ENCODE measurements at places on chromosomes 6 and 20.

DNA sequence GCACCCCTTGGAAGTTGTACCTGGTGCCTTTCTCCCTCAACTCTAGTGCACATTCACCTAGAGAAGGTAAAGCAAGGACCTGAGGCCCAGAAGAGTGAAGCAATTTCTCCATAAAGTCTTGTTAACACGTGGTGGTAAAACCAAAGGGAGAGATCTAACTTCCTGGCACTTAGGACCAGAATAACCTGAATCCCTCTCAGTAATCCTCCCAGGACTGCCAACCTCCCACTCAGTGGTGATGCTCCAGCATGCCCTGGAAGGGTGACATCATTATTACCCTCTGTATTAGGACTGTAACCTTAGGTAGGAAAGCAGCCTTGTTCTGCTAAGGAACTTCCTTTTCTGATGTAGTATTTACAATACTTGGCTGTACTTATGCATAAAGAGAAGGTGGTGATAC, 330.6 kb upstream of the MARCKS start:
- no peak for DNase-seq

- DNase-seq = no peak
These were observed 641 bp downstream of the DBNDD2 start for GRCh38 chr20:45408646-45409213.

- no peak for DNase-seq
These were observed 13.1 kb upstream of the TCP11 start for GRCh38 chr6:35154262-35154661.

DNA sequence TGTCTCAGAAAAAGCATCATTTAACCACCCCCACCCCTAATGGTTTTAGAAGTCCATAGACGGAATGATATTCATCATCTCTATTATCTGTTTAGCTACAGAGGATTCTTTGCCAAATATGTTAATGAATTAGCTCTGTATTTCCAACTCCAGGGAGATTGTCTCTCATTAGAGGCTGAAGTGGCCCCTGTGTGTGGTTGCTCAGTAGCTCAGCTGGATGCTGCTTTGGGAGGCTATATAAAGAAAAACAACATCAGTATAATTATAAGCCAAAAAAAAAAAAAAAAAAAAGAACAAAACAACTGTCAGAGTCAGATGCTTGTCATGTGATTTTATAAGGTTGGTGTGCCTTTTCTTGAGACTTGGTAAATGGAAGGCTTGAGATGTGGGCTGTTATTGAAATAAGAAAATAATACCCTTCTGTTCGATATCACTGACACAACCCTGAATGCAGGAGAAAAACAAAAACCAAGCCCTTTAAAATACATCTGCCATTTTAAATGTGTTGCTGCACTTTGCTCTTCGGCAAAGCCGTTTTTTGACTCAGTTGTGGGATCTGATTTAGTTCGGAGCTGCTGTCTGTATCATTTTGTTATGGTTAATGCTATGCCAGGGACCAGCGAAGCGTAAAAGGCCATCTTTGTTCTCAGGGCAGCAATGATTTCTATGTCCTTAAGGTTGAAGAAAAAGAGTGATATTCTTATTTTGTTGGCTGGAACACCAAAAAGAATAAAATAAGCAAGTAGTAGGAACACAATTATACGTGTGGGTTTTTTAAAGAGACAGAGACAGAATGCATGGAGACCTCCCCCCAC, 422.6 kb downstream of the QKI start:
- DNase-seq = no peak

DNA sequence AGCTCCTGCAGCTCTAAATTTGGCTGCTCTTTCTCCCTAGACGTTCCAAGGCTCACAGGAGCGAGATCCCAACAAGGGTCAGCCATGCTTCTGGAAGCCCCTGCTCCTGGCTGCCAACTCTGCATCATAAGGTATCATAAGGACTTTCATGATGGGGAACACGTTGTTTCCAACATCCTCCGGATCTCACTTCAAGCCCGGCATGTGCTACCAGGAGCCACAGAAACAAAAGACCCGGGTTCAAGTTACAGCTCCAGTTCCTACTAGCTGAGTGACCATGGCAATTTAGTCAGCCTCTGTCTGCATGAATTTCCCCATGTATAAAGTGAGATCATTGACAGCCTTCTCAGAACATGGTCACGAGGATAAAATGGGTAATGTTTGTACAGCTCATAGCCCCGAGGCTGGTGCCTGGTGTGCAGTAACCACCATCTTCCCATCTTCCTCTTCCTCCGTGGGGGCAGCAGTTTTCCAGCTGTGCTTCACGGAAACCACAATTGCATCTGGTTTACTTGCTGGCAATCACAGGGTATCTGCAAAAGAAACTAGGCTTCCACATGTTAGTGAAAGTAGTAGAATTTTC, 209.0 kb upstream of the ECI2 start:
- DNase-seq = no peak

- DNase-seq = no peak
These were observed 70.1 kb downstream of the RNF144B start for GRCh38 chr6:18457065-18457737.

DNA sequence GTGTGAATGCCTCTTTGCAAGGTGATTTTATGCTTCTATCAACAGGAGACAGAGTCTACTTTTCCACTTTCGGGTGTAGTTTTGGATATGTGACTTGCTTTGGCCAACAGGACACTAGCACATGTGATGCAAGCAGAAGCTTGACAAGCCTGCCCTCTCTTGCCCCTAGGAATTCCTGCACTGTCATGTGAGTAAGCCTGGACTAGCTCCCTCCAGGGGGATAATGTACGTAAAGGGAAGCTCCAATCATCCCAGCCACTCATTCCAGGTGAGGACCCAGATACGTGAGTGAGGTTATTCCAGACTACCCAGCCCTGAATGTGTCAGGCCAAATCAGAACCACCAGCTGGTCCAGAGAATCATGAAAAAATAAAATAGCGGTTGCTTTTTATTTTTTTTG, 33.3 kb downstream of the BEND3 start:
- no peak for DNase-seq

DNA sequence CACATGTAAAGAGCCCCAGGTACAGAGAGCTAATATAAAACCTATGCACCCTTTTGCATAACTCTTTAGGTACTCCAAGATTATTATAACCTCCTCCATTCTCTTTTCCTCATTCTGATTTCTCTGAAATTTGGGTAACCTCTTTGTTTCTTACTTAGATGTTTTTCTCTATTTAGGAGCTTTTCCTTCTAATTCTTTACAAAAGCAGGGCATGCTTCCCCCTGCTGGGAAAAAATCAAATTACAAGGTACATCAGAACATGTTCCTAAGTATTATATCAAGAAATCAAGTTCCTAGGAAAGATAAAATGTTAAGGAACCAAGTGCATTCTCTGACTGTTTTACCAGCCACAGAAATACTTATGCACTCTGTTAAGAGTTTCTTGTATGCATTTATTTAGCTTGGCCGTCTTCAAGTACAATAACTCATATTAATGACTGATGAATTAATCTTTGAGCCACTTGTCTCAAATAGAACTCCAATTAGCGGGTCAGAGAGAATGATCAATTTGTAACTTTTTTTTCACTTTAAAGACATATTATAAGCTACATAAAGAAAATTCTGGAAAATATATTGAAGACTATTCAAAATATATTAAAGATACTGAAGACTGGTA, 2.1 kb downstream of the KHDRBS2 start:
- no peak for DNase-seq

- DNase-seq = no peak
These were observed 898.9 kb upstream of the ADGRB3 start for GRCh38 chr6:67736161-67736560.

GRCh38 chr6:142637624-142638351, 307.2 kb downstream of the HIVEP2 start:
- DNase-seq = no peak

DNA sequence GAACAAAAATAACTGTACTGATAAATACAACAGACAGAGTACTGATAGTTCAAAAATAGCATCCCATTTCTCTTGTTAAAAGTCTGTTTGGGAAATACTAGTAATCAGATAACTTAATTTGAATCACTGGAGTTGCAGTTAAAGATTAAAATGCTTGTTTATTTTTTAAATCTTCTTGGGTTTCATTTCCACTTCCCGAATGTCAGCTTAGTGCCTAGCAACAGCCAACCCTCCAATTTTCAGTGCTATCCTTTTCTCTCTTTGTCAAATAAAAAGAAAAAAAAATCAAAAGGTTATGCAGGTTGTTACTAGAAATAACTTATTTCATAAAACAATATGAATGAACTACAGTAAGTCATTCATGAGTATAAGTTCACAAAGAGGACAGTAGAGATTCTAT, 257.7 kb upstream of the STXBP5 start:
- no peak for DNase-seq

- DNase-seq = no peak
These were observed 328.7 kb downstream of the UTRN start for GRCh38 chr6:144613859-144614258.

GRCh38 chr6:90715093-90715655, 128.3 kb upstream of the MAP3K7 start:
- no peak for DNase-seq

DNA sequence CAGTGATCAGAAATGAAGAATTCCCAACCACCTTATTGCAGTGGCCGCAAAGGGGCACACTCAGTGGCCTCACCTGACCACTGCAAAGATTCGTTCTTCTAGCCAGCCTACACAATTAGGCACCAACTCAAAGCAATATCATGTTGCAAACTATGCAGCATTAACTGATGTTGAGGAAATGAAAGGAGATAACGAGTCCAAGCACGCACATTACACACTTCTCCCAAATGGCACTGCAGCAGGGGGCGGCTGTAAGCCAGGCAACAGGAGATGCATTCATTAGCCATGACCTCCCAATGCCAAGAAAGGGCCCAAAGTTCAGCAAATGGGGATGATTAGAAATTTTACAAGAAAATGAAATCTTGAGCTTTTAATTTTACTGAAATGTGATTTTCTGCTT, 39.3 kb downstream of the ATXN1 start:
- DNase-seq = no peak

- no peak for DNase-seq
These were observed 162.1 kb downstream of the TBC1D7 start for GRCh38 chr6:13166269-13166668.

DNA sequence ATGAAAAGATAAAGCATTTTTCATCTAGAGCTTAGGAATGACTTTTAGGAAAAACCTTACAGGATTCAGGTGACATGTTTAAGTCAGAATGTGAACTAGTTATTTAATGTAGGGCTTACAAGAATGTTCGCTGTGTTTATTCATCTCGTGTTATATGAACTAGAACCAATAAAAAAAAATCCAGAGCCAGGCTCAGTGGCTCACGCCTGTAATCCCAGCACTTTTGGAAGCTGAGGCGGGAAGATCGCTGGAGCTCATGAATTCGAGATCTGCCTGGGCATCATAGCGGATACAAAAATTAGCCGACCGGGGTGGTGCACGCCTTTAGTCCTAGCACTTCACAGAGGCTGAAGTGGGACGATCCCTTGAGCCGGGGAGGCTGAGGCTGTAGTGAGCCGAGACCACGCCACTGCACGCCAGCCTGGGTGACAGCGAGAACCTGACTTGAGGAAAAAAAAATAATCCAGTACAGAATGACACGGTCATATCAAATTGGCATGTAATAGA, 46.3 kb downstream of the OR2B2 start:
- DNase-seq = no peak

DNA sequence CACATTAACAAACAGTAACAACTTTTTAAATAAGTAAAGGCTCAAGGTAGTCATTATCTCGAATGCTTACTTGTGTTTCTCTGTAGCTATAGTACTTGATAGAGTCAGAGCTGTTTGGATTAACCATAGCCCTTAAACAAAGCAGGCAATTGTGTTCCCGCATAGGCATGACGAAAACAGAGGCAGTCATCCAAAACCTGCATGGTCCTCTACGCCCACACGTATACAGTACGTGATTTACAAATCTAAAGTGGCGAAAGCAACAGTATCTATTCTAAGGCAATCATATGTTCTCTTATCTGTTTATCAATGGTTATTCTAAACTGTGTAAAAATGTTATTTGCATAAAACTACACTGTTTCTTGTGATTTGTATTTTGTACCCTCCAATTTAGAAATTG, 31.8 kb downstream of the HFE start:
- DNase-seq = no peak

DNA sequence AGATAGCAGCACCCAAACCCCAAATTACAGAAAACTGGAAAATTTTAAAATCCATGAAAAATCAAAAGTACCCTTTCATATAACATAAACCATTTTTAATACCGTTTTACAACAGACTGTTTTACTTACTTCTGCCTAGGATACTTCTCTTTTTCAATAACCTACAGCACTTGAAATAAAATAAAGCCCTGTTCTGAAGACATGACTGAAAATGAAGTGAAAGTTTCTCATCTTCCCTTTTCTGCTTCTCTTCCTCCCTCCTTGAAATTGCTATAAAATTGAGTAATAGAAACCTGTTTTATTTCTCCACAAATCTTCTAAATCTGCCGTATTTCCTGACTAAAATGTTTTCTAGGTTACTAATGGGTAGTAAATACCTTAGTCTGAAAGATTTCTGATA, 20.3 kb downstream of the MMS22L start:
- DNase-seq = no peak

DNA sequence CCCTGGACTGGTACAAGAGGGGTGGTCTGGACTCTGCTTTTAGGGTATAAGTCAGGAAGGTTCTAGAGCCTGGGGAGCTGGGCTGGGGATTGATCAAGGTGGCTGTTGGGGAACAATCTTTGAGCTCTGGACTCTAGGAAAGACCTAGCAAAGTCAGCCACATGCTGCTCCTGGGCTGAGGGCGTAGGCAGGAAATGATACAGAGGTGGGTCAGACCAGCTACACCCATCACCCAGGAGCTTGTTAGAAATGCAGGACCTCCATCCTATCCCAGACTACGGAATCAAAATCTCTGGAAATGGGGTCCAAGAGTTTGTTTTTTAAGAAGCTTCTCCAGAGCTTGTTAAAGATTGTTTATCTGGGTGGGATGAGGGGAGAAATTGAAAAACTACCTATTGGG, 9.4 kb downstream of the ADTRP start:
- DNase-seq = no peak

GRCh38 chr6:166661327-166662085, 34.5 kb upstream of the RPS6KA2 start:
- no peak for DNase-seq

- no peak for DNase-seq
These were observed 241.0 kb downstream of the DLL1 start for GRCh38 chr6:170049641-170050561.

- DNase-seq = no peak
These were observed 12.4 kb upstream of the LRFN2 start for GRCh38 chr6:40599555-40599954.

GRCh38 chr6:164947164-164947563, 362.2 kb downstream of the C6orf118 start:
- DNase-seq = no peak

DNA sequence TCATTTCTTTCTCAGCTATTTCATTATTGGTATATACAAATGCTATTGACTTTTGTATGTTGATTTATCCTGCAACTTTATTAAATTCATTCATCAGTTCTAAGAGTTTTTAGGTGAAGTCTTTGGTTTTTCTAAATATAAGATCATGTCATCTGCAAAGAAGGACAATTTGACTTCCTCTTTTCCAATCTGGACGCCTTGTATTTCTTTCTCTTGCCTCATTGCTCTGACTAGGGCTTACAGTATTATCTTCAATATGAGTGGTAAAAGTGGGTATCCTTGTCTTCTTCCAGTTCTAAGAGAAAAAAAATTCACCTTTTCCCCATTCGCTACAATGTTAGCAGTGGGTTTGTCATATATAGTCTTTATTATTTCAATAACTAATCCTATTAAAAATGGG, 38.0 kb downstream of the KIF16B start:
- no peak for DNase-seq
